Activated T-helper 2 cell treated with anti-CD3 and anti-CD28 coated beads, Interferon-gamma antibody, Interleukin-2, Interleukin-4, amounts not matched to agents 10 μg/mL and 5 μg/mL and 100 μg/mL, durations not matched to agents 14 hours and 24 hours and 36 hours (primary cell): ENCODE measurements at places on chromosomes 12 and 14. TPM values are rescaled to one million over a fixed set of nuclear protein-coding genes. Genes with fewer than 3 reads are reported as not detected.

DNA sequence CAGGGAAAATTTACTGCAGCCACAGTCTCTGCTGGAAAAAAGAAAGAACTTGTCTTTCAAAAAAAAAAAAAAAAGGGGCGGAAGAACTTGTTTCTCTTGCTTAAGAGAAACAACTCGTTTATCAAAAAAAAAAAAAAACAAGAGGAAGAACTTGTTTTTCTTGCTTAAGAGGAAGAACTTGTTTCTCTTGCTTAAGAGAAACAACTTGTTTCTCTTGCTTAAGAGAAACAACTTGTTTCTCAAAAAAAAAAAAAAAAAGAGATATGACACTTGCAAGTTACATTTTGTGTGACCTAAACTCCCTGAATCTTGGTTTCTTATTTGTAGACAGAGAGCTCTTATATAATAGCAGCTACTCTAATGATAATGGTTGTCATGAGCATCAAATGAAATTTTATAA is 44.7 kb upstream of the USP15 start:
- DNase-seq = no peak
- no peak overlapping the region for H3K4me3 ChIP-seq
- H3K36me3 ChIP-seq = no peaks in the 10 kb centered on the region
- H3K27ac ChIP-seq = no peak overlapping the region

DNA sequence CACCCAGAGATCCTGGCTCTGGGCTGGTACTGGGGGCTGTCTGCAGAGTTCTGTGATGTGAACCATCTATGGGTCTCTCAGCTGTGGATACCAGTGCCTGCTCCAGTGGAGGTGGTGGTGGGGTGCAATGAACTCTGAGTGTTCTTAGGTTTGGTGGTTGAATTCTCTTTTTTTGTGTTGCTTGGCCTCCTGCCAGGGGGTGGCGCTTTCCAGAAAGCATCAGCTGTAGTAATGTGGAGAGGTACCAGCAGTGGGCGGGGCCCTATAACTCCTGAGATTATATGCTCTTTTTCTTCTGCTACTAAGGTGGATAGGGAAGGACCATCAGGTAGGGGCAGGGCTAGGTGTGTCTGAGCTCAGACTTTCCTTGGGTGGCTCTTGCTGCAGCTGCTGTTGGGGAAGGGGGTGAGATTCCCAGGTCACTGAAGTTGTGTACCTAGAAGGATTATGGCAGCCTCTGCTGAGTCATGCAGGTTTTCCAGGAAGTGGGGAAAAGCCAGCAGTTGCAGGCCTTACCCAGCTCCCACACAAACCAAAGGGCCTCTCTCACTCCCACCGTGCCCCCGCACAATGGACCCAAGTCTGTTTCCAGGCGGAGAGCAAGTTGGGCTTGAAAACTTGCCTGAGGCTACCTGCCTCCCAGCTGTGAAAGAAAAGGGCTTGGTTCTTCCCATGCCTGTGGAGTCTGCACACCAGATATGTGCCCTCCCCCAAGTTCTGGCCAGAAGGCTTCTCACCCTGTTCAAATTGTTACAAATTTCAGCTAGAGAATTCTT is 18.6 kb downstream of the CCER1 start:
- no peak overlapping the region for H3K4me3 ChIP-seq
- H3K4me1 ChIP-seq = peaks cover 17% of the 10 kb centered on the region
- no peak for DNase-seq
- peaks cover 3% of the 10 kb centered on the region for H3K27me3 ChIP-seq
- H3K27ac ChIP-seq = no peak overlapping the region
- H3K36me3 ChIP-seq = peaks cover 2% of the 10 kb centered on the region

DNA sequence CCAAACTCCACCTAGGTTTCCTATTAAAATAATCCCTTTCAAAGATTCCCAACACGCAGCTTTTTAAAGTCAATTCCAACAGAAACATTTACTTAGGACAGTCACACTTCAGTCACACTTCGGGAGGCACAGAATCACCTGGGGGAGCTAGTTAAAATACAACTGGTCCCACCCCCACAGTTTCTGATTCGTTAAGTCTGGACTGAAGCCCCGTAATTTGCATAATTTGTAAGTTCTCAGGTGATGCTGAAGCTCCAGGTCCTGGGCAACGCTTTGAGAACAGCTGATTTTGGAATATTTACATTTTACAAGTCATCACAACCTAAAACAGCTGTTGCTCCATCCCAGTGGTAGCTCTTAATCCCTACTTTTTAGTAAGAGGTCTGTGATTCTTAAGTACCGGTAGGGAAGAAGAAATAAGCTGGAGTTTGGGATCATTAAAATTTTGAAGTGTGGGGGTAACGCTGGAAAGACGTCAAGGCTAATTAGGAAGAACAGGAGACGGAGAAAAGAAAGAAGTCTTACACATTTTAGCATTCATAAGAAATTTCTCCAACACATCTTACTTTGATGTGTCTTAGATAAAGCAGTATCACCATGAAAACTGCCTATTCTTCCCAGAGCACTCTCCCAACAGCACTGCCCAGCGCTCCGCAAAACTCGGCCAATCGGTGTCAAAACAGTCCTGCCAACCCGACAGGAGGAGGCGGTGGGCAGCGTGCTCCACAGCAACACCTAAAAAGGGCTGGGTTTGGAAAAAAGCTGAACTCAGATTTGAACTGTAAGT is 1.1 kb downstream of the IPO8 start:
- no peak for DNase-seq
- peak overlapping the region; percentile 73 for H3K27ac ChIP-seq
- peak overlapping the region; percentile 91 for H3K4me3 ChIP-seq
- H3K4me1 ChIP-seq = peaks cover 30% of the 10 kb centered on the region

- H3K36me3 ChIP-seq = no peaks in the 10 kb centered on the region
- H3K27ac ChIP-seq = no peak overlapping the region
- no peak overlapping the region for H3K4me3 ChIP-seq
- no peaks in the 10 kb centered on the region for H3K4me1 ChIP-seq
Measured at GRCh38 chr12:72036393-72036792, 97.7 kb downstream of the TPH2 start.

DNA sequence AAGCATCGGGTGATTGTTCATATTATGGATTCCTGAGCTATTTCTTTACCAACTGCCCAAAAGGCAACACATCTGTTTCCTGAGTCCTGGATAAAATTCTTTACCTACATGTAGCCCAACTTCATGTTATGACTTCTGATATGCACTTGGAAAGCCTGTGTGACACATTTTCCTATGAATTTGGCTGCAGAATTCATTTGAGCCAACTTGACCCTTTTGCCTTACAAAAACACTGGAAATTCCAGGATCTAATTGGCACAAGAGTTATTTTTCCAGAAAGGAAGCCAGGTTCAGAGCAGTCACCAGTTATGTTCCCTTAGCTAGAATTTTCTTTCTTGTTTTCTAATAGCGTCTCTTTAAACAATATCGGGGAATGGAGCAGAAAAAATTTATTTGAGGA is 202.5 kb upstream of the LRIG3 start:
- H3K27me3 ChIP-seq = no peaks in the 10 kb centered on the region
- H3K27ac ChIP-seq = no peak overlapping the region
- H3K4me1 ChIP-seq = no peaks in the 10 kb centered on the region
- DNase-seq = no peak

GRCh38 chr12:109764776-109765445 is 51.3 kb downstream of the FAM222A start:
- no peaks in the 10 kb centered on the region for H3K36me3 ChIP-seq
- H3K27ac ChIP-seq = no peak overlapping the region
- no peak for DNase-seq
- no peak overlapping the region for H3K4me3 ChIP-seq

GRCh38 chr12:61365001-61365400 is 895.2 kb upstream of the USP15 start:
- no peak overlapping the region for H3K27ac ChIP-seq
- H3K36me3 ChIP-seq = no peaks in the 10 kb centered on the region
- no peaks in the 10 kb centered on the region for H3K4me1 ChIP-seq
- DNase-seq = no peak
- H3K4me3 ChIP-seq = no peak overlapping the region
- no peaks in the 10 kb centered on the region for H3K27me3 ChIP-seq

DNA sequence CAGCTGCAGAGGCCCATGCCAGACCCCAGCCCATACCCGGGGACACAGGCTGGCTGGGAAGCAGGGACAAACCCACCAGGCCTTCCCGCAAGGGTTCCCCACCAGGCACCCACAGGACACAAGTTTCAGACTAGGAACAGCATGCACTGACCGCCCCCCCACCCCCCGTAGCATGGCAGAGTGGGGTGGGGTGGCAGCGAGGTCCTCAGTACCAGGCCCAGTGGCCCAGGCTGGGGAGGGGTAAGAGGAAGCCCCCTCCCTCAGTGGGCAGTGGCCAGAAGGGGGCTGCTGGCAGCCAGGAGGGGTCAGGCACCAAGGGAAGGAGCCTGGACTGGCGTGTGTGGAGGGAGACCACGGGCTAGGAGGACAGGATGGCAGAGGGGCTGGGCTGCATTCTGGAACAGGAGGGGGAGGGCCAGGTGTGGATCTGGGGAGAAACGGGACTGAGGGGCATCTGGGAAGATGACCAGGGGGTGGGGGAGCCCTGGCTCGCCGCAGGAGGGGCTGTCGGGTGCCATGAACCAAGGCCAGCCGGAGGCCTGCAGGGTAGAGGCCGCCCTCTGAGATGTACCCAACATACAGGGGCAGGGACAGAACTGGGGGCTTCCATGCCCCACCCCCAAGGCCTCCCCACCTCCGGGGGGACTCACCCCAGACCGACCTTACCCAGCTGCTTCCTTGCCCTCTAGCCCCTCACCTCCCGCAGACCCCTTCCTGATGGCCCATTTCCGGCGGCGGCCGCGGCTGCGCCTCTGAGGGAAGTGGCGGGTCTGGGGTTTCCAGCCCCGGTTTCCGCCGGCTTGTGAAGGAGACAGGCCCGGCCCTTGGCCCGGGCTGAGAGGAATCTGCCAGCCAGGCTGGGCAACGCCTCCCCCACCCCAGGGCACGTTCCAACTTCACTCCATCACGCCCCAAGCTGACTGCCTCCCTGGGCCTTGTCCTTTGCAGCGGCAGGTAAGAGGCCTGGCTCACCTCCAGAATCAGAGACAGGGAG is 5.6 kb upstream of the JAG2 start:
- peaks cover 11% of the 10 kb centered on the region for H3K4me1 ChIP-seq
- peak; percentile 33 for DNase-seq
- peaks cover 10% of the 10 kb centered on the region for H3K27me3 ChIP-seq
- H3K27ac ChIP-seq = peak overlapping the region; percentile 59
- H3K4me3 ChIP-seq = no peak overlapping the region

GRCh38 chr14:100820957-100821356 is 5.0 kb upstream of the MEG3 start:
- H3K4me3 ChIP-seq = no peak overlapping the region
- H3K27ac ChIP-seq = no peak overlapping the region
- H3K36me3 ChIP-seq = no peaks in the 10 kb centered on the region
- DNase-seq = no peak
- peaks cover 18% of the 10 kb centered on the region for H3K27me3 ChIP-seq
- H3K4me1 ChIP-seq = no peaks in the 10 kb centered on the region

DNA sequence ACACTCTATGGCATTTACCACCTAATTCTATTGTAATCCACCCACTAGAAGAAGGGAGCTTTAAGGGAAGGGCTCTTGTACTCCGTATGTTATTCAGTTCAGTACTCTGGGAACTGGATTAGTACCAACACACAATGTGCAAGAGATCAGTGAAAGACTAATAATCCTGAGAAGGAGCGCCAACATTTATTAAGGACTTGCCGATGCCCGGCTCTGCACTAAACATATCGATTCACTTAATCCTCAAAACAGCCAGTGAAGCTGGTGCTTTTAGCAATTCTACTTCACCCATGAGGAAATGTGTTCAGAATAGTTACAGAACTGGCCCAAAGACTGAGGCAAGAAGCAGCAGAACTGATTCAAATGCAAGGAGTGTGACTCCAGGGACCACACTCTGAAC is 80.9 kb downstream of the RPS6KA5 start:
- H3K4me1 ChIP-seq = peaks cover 2% of the 10 kb centered on the region
- H3K27ac ChIP-seq = no peak overlapping the region
- DNase-seq = no peak
- H3K27me3 ChIP-seq = no peaks in the 10 kb centered on the region
- H3K36me3 ChIP-seq = peaks cover 59% of the 10 kb centered on the region
- H3K4me3 ChIP-seq = no peak overlapping the region

DNA sequence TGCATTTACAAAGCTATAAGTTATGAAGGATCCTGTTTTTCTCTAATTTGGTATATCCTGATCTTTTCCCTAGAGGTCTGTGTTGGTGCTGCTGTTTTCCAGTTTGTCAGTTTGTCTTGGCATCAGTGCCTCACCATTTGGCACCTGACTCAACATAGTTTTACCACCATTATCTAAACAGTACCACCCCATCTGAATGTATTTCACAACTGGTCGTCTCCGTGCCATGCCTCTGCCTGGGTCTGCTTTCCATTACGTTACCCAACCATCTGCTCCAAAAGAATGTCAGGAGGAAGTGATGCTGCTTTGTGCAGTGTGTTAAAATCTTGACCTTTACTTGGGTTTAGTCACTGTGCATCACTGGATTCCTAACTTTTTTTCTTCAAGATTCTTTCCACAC is 129.3 kb upstream of the RASSF8 start:
- H3K4me1 ChIP-seq = no peaks in the 10 kb centered on the region
- H3K27me3 ChIP-seq = peaks cover 13% of the 10 kb centered on the region
- no peaks in the 10 kb centered on the region for H3K36me3 ChIP-seq
- no peak overlapping the region for H3K4me3 ChIP-seq

DNA sequence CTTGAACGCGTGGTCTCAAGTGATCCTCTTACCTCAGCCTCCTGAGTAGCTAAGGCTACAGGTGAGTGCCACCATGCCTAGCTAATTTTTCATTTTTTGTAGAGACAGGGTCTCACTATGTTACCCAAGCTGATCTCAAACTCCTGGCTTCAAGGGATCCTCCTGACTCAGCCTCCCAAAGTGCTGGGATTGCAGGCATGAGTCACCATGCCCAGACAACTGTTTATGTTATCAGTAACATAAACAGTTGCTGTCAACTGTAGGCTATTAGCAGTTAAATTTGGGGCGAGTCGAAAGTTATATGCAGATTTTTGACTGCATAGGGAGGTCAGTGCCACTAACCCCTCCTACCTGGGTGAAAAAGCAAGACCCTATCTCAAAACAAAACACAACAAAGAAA is 26.2 kb upstream of the LRRK2 start:
- H3K27me3 ChIP-seq = peaks cover 15% of the 10 kb centered on the region
- H3K36me3 ChIP-seq = no peaks in the 10 kb centered on the region
- H3K4me1 ChIP-seq = no peaks in the 10 kb centered on the region
- DNase-seq = no peak

GRCh38 chr12:25839470-25839869 is 119.0 kb upstream of the RASSF8 start:
- DNase-seq = no peak
- no peaks in the 10 kb centered on the region for H3K4me1 ChIP-seq
- H3K36me3 ChIP-seq = no peaks in the 10 kb centered on the region

- DNase-seq = no peak
- no peak overlapping the region for H3K27ac ChIP-seq
- H3K4me1 ChIP-seq = peaks cover 46% of the 10 kb centered on the region
Measured at GRCh38 chr14:35419429-35419841, 14.9 kb upstream of the NFKBIA start.

GRCh38 chr14:104750056-104750752 is 2.7 kb upstream of the SIVA1 start:
- peaks cover 20% of the 10 kb centered on the region for H3K4me1 ChIP-seq
- no peaks in the 10 kb centered on the region for H3K27me3 ChIP-seq
- H3K27ac ChIP-seq = no peak overlapping the region
- H3K36me3 ChIP-seq = peaks cover 9% of the 10 kb centered on the region
- DNase-seq = no peak
- no peak overlapping the region for H3K4me3 ChIP-seq

- no peak overlapping the region for H3K4me3 ChIP-seq
- H3K27me3 ChIP-seq = peaks cover 4% of the 10 kb centered on the region
- no peak overlapping the region for H3K27ac ChIP-seq
- H3K36me3 ChIP-seq = no peaks in the 10 kb centered on the region
- no peaks in the 10 kb centered on the region for H3K4me1 ChIP-seq
Measured at GRCh38 chr12:5780536-5780935, 164.5 kb downstream of the ANO2 start.

The ADGRD1 gene
- 7.7 and 8.4 TPM in 2 replicates for total RNA-seq

The ENDOU gene
- not detected in 2 replicates for total RNA-seq

The STAT6 gene
- 333 and 341 TPM in 2 replicates for total RNA-seq

The CMTM5 gene
- total RNA-seq = not detected in 2 replicates

The VAMP1 gene
- total RNA-seq = 38.7 and 40.7 TPM in 2 replicates

The MMP19 gene
- not detected in 2 replicates for total RNA-seq

The SPTB gene
- 0.02 and 0.05 TPM in 2 replicates for total RNA-seq

The TESPA1 gene
- 179 and 186 TPM in 2 replicates for total RNA-seq
